Colonic mucosa (tissue), 4 donors: ENCODE measurements at places on chromosomes 1 and 21.

GRCh38 chr21:34526618-34527290 lies 14.7 kb upstream of the KCNE1 start:
- peak; percentile 82 for DNase-seq

DNA sequence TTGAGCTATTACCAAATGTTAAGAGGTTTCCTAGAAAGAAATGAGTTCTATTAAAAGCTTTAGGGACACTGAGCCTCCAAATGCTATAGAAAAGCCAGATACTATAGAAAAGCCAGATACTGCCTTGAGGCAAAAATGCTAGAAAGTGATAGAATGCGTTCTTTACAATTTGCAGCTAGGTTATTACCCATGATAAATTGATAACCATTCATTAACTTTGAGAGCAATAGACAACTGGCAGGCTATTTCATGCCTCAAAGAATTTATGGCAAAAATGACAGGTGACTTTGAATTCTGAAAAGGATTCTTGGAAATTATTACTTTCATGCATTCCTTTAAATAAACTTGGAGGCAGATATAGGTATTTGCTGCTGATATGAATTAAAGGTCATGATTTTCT lies 51.6 kb downstream of the SMYD3 start:
- DNase-seq, result no peak

DNA sequence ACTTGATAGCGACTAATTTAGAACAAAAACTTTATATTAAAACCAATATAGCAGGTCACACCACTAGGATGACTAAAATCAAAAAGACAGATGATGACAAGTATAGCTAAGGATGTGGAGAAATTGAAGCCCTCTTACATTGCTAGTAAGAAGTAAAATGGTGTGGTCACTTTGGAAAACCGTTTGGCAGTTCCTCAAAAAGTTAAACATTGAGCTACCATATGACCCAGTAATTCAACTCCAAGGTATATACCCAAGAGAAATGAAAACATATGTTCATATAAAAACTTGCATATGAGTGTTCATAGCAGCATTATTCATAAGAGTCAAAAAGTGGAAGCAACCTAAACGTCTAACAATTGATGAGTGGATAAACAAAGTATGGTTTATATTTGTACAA lies 13.0 kb upstream of the SERINC2 start:
- DNase-seq, result no peak

GRCh38 chr1:153368495-153368894 lies 6.9 kb downstream of the S100A12 start:
- DNase-seq, result peak; percentile 8

DNA sequence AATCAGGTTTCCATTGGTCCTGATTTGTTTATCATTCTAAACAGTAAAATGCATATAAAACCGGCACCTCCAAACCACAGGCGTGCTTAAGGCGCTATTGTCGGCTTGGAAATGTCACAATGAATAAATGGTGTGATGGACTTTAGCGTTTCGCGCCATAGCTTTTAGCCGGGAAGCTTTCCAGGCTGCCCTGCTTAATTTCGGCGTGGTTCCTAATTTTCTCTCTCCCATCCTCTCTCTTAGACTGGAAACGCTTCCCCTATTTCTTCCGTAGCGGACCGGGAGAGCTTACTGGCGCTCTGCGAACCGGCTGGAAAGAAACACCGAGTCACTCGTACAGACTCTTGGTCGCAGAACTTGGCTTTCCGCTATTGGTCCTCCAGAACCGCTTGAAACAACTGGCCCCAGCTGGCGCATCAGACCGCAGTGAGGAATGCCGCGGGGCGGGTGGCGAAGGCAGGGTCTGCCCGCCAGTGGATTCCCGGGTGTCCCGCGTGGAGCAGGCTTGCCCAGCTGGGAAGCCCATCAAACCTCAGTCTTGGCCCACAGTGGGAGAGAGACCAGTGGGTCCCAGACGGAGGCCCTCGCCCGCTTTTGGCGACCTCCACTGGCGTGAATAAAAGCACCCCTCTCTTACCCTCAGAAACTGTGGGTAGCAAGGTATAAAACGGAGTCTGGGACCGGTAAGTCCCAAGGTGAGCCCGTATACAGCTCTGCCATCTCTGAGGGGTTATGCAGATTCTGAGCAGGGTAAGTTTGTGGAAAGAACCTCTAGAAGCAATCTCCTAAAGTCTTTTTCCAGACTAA lies 4.0 kb upstream of the LHX8 start:
- DNase-seq, result no peak

DNA sequence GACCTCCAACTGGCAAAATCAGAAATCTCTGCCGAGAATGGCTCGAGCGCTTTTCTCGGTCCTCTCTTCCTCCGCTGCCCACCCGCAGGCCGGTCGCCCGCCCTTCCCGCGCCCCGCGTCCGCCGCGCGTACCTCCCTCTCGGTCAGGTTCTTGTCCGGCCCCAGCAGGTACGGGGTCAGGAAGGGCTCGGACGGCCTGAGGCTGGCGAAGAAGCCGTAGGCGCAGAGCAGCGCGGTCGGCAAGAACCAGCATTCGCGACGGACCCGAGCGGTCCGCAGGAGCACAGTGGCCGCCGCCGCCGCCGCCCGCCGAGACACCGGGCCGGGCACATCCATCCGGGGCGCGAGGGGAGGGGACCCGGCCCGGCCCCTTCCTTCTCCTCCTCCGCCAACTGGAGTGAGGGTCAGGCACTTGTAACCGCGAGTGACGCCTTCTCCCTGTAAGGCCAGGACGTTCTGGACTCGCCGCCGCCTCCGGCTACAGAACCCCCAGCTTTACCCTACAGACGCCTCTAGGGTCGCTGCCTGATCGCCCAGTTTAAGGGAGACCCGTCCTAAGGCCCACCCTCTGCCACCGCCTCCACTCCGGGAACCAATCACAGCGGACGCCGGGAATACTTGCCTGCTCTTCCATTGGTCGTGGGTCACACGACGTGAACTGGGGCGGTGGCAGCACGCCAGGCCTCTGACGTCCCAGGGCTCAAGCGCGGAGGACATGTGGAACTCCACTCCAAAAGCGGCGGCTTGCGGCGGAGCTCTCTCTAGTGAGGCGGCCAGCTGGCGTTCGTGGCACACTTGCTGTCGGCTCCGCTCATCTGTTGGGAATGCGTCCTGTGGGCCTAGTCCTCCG lies at the start of gene SLC19A2:
Gene SLC19A2, minus strand, starts transcription at position 514 of the 850 bp plus-strand sequence. Its CDS starts 178 bp downstream, at position 336.
- DNase-seq, result peak; percentile 100

DNA sequence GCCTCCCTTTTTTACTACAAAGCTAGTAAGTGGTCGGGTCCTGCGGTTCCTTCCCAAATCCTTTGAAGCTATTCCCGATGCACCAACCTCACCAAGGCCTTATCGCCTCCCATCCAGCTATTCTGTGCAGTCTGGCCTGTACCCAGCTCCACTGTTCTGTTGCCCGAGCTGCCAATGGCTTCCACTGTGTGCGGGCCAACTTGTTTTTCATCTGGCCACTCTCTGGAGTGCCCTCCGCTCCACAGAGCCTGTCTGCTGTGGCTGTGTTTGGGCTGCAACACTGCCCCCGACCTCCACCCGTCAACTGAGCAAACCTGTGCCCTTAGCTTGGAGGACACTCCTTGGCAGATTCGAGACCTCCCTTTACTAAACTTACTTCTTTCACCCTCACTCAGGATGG lies 125.0 kb downstream of the KIAA0319L start:
- no peak for DNase-seq

GRCh38 chr1:156947818-156948525 lies 27.5 kb downstream of the LRRC71 start:
- DNase-seq, result no peak

DNA sequence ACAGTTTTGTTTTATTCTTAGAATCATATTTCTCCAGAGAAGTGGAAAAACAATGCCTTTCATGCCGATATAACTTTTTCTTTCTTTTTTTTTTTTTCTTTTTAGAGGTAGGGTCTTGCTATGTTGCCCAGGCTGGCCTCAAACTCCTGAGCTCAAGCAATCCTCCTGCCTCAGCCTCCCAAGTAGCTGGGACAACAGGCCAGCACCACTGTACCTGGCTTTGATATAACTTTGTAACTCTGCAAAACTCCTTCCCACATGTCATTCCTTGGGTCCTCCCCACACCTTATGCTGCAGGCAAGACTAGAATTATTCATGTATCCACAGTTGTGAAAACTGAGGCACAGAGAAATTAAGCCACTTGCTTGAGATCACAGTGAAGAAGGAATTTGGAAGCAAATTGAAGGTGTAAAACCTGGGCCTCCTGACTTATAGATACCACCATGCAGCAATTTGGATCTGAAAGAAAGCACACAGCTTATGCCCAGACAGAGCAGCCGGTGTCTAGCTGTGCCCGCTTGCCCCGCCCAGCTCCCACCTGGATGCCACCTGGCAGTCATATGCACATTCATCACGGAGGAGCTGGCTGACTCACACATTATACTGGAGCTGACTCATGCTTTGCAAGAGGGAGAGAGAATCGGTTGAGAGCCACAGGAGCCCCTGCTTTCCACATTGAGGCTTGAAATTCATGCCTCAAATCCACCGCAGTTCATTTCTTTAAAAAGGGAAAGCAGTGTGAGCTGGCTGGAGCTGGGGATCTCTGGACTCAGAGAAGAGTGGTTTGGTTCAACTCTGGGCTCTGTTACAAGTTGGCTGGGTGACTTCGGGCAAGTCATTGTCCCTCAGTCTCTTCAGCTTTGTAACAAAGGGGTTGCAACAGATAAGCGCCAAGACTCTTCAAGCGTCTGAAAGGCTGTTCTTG lies 8.3 kb upstream of the SLC2A1 start:
- DNase-seq, result peak; percentile 82

- DNase-seq, result no peak
These were observed 106.8 kb downstream of the LMO4 start for GRCh38 chr1:87435484-87435883.

GRCh38 chr1:110051262-110051648 lies 16.8 kb downstream of the STRIP1 start:
- DNase-seq, result no peak

DNA sequence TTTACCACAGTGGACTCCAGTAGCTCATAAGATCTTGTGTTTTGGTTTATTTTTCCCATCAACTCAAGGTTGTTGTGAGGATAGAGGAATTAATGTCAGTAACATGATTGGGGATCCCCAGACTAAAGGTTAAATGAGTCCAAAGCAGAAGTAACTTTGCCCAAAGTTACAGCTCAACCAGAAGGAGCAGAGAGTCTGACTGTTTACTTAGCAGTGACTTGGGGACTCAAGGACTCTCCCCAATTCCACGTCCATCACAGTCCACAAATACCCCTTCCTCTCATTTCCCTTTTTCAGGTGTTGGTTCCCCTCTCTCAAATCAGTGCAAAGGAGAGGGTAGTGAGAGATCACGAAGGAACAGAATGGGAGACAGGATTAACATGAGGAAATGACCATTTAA lies 4.0 kb upstream of the ETV3 start:
- DNase-seq, result no peak

- no peak for DNase-seq
These were observed 17.0 kb downstream of the S100A7 start for GRCh38 chr1:153443486-153443885.

DNA sequence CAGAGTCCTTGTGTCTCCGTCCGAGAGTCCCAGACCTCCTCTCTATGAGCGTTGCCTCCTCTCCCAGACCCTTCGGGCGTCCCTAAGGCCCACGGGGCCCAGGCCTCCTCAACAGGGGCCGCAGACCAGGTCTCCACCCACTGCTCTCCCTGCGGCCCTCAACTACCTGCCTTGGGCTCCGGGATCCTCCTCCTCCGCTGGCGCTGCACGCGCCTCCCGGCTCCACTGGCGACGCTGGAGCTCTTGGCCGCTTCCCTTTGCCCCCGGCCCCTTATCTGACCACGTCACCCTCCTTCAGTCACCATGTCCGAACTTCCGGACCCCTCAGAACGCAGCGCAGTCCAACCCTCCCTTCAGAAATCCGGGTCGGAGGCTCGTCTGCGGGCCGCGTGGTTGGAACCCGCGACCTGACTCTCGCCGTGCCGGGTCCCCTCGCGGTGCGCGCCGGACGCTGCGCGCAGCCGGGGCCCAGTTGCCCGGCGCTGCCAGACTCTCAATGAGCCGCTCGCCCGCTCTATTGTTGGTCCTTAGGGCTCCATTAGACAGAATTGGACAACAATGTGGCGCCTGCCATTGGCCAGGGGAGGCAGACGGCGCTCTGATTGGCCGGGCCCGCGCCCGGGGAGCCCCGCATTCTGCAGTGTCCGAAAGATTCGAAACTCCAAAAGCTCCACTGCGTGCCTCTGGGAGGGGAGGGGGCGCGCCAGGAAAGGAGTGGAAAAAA lies at the start of gene DMRTA2:
Gene DMRTA2, minus strand, starts transcription at position 498 of the 724 bp plus-strand sequence. CDS start 1,907 bp downstream, outside the sequence.
- no peak for DNase-seq

- peak; percentile 36 for DNase-seq
These were observed 5.6 kb downstream of the RORC start for GRCh38 chr1:151825751-151826660.
